Fibroblast of pulmonary artery (primary cell): ENCODE measurements at places on chromosomes 6 and 20.

DNA sequence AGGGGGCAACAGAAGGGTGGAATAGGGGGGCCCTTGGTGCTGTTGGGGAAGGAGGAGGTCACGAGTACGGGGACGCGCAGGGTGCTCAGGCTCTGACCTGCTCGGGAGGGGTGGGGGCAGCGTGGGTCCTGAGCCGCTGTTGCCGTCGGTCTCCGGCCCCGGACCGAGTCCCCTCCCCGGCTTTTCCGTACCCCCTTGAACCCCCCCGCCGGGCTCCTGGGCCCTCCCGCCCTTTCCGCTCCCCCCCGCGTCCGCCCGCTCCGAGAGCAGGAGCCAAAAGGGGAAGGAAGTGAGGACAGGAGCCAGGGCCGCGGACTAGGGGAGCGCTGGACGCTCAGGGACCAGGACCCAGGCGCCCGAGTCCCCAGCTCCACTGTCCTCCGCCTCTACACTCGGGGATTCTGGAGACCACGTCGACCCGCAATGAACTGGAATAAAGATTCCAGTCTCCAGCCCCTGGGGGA is at the start of gene RGL2:
Gene RGL2, minus strand, starts transcription at position 170 of the 464 bp plus-strand sequence. CDS start 332 bp downstream, outside the sequence.
- peak; percentile 62 for DNase-seq

GRCh38 chr6:17096652-17097051 is 5.2 kb upstream of the STMND1 start:
- no peak for DNase-seq

- DNase-seq, result no peak
These were observed 304.9 kb upstream of the RNF24 start for GRCh38 chr20:4320291-4320690.

GRCh38 chr6:33490621-33491020 is 36.2 kb downstream of the ZBTB9 start:
- DNase-seq, result no peak

GRCh38 chr6:113220832-113221231 is 636.3 kb upstream of the MARCKS start:
- no peak for DNase-seq

- no peak for DNase-seq
These were observed 89.5 kb downstream of the CDKAL1 start for GRCh38 chr6:20623761-20624160.

DNA sequence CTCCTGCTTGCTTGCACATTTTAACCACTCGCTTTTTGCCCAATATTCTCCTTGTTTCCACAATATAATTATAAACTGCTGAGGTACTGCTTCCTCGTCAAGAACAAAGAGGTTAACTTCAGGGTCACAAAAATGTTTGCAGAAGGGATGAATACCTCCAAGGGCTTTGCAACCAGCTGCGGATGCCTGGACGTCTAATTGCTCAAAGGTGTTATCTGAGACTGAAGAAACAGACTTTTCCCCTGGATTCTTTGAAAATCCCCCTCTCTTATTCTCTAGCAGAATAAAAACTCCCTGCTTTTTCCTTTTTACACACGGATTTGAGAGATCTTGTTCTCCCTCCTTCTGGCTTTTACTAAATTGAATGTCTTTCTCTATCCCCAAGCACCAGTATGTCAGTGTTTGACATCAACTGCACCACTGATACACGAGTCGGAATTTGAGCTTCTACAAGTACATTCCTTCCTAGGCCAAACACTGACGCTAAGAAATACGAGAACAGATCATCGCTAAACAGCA is 336 bp upstream of the SMPDL3A start:
- DNase-seq, result no peak

DNA sequence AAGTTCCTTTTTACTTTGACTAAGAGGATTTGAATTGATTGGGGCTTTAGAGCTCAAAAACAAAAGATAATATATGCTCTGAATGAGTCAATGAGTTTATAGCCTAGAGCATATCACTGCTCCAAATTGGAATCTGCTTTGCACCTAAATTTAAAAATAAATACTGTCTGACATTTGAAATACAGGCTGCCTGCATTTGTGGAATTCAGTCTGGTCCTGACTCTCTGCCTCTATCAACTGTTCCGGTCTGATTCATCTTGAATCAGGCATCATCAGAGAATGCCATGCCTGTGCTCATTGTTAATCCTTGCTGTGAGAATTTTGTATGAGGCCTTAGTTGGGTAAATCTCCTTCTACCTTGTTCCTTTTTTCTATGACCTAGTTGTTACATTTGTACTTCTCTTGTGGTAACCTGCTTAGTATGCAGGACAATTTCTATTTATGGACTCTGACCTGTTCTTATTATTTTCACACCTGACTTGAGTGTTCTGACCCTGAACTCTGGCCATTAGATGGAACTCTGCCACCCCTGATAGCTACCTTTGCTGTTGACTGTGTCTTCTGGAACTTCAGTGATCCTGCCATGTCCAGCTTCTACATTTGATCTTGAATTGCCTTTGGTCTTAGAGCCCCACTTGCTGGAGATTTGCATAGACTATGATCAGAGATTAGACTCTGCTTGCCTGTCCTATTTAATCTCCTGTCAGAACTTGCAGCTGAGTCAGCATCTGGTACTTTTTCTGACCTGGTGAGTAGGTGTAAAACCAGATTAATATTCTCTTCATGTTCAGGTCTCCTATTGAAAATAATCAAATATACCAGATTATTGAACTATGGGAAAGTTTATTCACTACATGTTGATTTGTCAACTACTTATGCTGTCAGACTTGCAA is 442.7 kb upstream of the HS3ST5 start:
- DNase-seq, result peak; percentile 1

- DNase-seq, result no peak
These were observed 72.7 kb downstream of the CLIC5 start for GRCh38 chr6:45942953-45943352.
